Lower leg skin (tissue), 4 donors: ENCODE measurements at places on chromosomes 6 and 20.

DNA sequence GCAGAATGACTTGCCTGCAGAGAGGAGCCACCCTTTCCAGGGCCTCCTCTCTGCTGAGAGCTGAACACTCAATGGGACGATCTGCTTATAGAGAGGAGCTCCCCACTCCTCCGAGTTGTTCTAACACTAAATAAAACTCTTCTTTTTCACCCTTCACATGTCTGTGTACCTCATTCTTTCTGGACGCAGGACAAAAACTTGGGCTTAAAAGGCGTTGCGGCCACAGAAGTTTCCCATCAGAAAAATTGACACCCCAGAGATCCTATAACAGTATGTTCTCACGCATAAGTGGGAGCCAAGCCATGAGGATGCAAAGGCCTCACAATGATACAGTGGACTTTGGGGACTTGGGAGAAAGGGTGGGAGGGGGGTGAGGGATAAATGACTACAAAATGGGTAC is 121.2 kb downstream of the GMPR start:
- DNase-seq, result no peak

DNA sequence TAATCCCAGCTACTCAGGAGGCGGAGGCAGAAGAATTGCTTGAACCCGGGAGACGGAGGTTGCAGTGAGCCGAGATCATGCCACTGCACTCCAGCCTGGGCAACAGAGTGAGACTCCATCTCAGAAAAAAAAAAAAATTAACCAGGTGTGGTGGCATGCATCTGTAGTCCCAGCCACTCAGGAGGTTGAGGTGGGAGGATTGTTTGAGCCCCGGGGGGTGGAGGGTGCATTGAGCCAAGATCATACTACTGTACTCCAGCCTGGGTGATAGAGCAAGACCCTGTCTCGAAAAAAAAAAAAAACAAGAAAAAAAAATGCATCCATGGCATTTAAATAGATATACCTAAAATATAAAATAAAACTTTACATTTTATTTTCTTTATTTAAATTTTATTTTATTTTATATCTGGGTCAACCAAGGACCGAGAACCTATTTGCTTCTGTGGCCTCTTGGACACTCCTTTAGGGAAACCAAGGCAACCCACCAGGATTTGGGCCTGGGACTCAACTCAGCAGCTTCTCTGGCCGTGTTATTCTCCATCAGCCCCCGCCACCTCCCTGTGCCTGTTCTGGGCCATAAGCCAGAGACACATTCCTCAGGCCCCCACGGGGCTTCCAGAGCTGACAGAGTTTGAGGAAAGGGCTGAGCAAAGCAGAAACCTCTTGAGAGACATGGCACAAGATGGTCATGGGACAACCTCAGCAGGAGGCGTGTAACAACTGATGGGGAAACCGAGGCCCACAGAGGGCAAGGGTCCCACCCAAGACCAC is 6.2 kb downstream of the SNTA1 start:
- no peak for DNase-seq

- no peak for DNase-seq
These were observed 267.8 kb upstream of the MANEA start for GRCh38 chr6:95309545-95309944.

- DNase-seq, result no peak
These were observed 621 bp downstream of the GPR63 start for GRCh38 chr6:96836631-96837080.

DNA sequence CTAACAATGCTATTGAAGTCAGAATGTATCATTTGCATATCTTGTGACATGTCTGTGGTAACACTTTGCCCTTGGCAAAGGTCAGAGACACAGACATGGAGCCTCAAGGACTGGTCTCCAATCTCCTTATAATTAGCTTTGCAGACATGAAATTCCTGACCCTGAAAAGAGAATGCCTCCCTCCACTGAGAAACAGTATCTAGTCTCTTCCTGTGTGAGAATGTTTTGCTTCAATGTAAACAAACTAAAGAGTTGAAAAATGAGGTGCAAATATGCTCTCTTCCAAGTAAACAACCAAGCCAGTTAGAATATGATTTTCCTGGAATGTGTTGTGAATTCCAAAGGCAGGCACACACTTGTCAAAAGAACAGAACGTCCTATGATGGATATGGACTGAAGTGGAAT is 407.1 kb upstream of the MARCKS start:
- no peak for DNase-seq

DNA sequence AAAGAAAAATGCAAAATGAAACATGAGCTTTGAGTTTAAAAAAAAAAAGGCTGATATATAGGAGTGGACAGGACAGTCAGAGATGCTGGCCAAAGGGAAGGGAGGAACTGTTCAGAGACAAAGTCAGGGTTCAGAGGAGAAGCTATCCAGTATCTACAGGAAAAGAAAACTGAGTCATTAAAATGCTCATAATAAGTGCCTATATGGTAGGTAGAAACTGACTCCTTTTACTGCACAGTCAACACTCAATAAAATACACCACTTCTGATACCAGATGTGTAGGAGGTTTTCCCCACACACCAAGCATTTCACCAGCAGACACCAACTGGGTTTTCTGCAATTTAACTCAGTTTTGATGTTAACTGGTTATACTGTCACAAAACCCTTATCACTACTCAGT is 32.9 kb downstream of the FRK start:
- DNase-seq, result no peak
